Activated CD8-positive, alpha-beta memory T cell treated with anti-CD3 and anti-CD28 coated beads for 1 hour (primary cell): ENCODE measurements at places on chromosomes 13 and 19.

DNA sequence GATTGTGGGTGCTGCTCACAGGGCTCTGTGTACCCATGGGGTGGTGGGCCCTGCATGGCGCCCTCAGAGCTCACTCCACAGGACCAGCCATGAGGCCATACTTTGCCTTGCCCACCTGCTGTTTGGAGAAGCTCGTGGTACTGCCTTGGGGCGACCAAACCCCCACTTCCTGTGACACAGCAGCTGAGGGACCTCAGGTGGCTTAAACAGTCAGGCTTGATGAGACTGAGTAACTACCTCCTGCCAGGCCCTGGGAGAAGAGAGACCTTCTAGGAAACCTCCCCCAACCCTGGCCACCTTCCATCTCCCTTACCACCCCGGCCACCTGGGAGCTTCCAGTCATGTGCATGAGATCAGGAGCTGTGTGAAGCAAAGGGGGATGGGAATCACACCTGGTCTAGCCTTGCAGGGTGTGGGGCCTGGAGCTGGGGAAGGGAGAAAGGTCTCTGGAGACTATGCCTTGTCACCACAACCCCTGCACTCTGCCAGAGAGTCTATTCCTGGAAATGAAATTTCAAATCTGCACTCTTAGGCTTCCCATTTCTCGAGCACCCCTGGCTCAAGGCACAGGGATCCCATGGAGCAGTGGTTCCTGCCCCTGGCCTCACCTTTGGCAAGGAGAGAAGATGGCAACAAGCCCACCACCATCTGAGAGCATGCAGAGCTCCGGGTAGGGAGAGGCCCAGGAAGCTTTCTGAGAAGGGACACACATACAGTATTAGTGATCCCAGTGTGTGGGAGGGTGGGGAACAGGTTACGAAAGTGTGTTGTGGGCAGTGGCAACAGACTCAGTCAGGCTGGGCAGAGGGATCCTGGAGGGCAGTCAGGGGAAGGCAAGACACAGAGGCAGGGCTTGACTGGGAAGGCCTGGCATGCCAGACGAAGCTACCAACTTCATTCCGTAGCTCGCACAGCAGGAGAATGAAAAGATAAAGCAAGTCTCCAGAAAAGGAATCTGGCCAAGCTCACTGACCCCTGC lies 125.0 kb downstream of the URI1 start:
- no peak for DNase-seq

DNA sequence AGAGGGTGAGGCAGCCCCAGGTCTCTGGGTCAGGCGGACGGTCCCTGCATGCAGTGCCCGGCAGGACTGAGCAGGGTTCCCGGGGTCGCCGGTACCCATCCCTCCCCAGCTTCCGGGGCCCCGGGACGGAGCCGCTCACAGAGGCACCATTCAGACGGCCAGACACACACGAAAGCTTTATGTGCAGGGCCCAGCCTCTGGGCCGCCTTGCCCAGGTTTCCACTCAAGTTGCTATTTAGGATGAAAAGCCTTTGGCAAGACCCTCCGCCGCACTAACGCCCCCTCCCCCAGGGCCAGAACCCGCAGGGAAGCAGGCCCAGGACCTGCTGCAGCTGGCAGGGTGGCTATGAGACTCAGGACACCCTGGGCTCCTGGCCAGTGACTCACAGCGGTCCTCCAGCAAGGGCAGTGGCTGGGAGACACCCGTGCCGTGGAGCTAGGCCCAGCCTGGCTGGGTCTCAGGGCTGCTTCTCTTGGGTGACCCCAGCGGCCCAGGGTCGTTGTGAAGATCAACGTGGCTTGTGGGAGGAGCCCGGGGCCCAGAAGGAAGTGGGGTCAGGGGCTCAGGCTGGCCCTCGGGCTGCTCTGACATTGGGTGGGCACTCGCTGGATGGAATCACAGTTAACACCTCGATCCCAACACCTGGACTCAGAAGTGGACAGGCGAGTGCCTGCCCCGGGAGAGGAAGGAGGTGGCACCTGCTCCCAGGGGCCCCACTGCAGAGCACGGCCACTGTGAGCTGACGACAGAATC lies 4.8 kb downstream of the C19orf25 start:
- DNase-seq: no peak

GRCh38 chr13:37349916-37350315 lies 244.5 kb upstream of the CSNK1A1L start:
- no peak for DNase-seq

- no peak for DNase-seq
Observed at GRCh38 chr19:3100331-3100730, 6.2 kb downstream of the GNA11 start.

- no peak for DNase-seq
Observed at GRCh38 chr13:21673539-21673788, 2.6 kb downstream of the FGF9 start.

DNA sequence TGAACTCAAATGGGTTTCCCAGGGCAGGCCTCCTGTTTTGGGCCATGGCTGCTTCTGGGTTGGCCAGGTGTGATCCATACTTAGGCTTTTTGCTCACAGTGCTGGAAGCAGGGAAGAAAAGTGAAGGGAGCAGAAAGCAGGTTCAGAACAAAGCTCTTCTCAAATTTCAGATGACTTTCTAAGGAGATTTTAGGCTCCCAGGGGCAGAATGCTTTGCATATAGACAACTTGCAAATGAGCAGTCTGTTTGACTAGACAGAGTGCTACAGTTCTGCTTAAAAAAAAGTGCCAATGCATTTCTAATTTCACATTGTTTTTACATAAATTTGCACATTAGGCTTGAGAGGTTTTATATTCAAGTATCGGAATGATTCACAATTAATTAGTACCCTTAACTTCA lies 2.6 kb upstream of the SLC10A2 start:
- DNase-seq: no peak

DNA sequence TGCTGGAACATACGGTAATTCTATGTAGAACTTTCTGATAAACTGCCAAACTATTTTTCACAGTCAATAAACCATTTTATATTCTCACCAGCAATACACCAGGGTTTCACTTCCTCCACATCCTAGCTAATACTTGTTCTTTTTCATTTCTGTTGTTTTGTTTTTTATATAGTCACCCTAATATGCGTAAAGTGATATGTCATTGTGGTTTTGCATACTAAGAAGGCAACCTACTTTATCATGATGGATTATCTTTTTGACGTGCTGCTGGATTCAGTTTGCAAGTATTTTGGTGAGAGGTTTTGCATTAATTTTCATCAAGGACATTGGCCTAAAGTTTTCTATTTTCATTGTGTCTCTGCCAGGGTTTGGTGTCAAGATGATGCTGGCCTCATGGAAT lies 1384.1 kb downstream of the UQCRFS1 start:
- DNase-seq: no peak

GRCh38 chr13:42876270-42876714 lies 94.9 kb downstream of the FAM216B start:
- no peak for DNase-seq

GRCh38 chr19:10677751-10678150 lies 23.5 kb upstream of the QTRT1 start:
- DNase-seq: no peak

DNA sequence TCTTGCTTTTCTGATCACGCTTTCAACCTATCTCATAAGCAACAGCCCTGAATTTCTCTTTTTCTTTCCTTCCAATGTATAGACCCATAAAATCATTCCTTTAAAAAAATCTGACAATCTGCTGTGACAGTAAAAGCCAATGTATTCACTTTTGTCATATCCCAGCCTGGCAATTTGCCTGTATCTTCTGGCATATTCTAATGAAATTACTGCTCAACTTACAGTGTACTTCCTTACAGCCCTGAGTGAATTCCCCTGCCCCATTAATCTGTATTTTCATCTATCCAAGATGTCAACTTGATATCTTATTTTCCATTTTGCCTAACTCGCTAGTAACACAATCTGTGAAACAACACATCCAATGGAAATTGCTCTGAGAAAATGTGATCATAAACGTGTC lies 18.0 kb upstream of the SERP2 start:
- no peak for DNase-seq

GRCh38 chr13:20428666-20429644 lies 96.7 kb downstream of the CRYL1 start:
- DNase-seq: no peak

GRCh38 chr13:88097541-88097940 lies 426.4 kb downstream of the SLITRK5 start:
- no peak for DNase-seq

GRCh38 chr19:32708457-32708856 lies 11.1 kb upstream of the TDRD12 start:
- no peak for DNase-seq

- DNase-seq: no peak
Observed at GRCh38 chr19:2603334-2603733, 99.2 kb downstream of the GNG7 start.

DNA sequence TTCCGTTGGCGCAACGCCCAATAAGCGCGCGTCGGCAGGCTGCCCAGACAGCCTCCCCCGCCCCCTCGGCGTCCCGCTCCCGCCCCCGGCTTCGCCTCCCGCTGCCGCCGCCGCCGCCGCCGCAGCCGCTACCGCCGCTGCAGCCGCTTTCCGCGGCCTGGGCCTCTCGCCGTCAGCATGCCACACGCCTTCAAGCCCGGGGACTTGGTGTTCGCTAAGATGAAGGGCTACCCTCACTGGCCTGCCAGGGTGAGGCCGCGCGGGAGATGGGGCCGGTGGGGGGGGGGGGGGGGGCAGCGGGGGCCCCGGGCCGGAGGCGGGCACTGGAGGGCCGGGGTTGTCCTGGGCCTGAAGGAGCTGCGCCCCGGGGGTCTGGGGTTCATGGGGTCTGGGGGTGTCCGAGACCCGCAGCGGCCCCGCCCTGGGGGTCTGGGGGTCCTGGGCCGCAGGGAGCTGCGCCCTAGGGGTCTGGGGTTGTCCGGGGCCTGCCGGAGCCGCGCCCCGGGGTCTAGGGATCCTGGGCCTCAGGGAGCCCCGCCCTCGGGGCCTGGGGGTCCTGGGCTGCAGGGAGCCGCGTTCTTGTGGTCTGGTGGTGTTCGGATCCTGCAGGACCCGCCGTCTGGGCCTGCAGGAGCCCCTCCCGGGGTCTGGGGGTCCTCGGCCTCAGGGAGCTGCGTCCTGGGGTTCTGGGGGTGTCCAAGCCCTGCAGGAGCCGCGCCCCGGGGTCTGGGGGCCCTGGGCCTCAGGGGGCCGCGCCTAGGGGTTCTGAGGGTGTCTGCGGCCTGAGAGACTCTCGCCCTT lies at the start of gene HDGFL2:
HDGFL2 (plus strand) TSS at position 124 of the 801 bp plus-strand sequence; CDS start at position 178, 54 bp downstream.
- peak; percentile 94 for DNase-seq

DNA sequence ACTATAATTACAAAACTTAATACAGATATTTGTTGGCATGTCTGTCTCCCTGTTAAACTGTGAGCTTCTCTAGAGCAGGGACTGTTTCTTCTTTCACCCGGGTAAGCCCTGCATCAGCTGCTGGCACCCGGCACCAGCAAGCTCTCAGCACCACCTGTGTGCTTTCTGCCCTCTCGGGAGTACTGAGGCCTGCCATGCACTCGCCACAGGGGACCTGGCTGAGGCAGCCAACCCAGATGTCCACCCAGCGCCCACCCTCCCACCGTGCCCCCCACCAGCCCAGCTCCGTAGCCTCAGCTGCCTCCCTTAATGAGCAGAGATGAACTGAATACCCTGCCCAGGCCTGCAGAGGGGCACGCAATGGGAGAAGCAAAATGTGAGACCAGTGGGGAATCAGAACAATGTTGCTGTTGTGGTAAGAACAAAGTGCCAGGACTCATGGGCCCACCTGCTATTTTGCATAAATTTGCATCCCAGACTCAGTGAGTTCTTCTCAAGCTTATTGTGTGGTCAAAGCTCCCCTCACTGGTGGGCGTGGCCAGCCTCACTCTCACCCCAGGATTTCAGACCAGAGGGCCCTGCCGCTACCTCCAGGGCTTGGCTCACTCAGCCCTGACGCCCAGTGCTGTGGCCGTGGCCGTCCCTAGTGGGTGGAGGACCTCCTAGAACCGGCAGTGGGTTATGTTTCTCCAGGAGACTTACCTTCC lies 14.6 kb upstream of the SERPINE3 start:
- DNase-seq: no peak

DNA sequence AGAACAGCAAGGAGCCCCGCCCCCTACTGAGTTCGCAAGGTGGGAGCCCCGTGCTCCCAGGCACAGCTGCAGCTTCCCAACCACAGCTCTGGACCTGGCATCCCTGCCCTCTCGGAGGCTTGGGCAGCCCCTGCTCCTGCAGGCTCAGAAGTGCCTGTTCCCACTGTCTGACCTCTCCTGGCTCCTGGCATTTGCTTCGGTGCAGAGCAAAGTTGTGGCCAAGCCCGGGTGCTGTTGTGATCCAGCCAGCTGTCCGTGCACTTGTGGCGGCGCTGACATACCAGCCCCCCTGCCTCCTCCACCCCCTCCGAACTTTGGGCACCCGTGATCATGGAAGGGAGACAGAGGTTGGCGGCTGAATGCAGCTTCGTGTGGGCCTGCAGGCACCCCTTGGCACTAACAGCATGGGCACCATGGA lies 1386.8 kb downstream of the PCDH9 start:
- no peak for DNase-seq

DNA sequence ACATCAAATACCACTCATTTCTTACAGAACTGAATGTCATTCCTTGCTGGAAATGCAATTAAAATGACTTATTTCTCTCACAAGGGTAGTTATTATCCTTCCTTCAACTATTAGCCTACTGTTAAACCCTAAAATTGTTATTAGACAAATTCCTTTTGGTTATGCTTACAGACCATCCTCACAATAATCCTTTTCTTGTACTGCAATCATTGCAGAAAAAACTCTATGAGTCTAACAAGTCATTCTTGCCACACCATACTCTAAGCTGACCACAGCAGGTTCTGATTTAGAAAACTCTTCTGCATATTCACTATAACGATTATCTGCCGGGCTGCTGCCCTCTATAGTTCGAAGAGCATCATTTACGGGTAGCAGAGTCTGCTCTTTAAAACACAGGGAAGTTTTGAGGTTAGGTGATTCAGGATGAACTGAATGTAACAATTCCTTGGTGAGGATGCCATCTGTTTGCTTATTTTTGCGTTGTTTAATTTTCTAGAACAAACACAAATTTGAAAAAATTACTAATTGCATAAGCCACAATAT lies 38.2 kb downstream of the MTMR6 start:
- no peak for DNase-seq

DNA sequence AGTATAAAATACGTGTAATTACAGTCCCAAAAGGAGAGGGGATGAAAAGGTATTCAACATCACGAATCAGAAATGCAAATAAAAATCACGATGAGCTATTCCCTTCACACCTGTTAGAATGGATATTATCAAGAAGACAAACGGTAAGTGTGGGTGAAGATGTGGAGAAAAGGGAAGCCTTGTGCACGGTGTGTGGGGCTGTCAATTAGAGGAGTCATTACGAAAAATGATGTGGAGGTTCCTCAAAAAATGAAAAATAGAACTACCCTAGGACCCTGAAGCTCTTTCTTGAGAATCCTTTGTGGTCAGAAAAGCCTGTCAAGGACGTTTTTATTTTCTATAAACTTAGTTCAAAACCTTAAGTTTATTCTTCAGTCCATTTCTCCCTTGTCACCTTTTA lies 19.4 kb downstream of the NLRP11 start:
- DNase-seq: no peak

- DNase-seq: no peak
Observed at GRCh38 chr13:75225288-75226032, 256.5 kb downstream of the TBC1D4 start.

- no peak for DNase-seq
Observed at GRCh38 chr13:45838171-45838745, 13.3 kb downstream of the SIAH3 start.

DNA sequence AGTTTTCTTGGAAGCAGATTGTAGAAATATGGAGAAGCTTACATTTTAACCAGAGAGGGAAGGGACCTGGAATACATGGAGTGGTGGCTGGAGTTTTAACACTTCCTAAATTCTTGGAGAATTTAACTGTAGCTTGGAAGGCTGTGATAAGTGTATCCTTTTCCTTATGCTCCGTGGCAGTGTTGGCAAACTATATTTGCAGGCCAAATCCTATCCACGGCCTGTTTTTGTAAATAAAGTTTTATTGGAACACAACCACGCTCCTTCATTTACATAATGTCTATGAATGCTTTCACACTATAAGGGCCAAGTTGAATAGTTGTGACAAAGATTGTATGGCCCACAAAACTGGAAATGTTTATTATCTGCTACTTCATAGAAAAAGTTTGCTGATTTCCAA lies 110.6 kb upstream of the MIR17HG start:
- DNase-seq: no peak
